Temporal lobe (tissue), 4 donors: ENCODE measurements at places on chromosomes 7 and 10. TPM values are rescaled to one million over a fixed set of nuclear protein-coding genes. Genes with fewer than 3 reads are reported as not detected.

ZNF394 gene
- 19.4 TPM for total RNA-seq

CYP2E1 gene
- 6.6 TPM for total RNA-seq

OR2A12 gene
- not detected for total RNA-seq

ZNF853 gene
- 19.2 TPM for total RNA-seq

CDK1 gene
- 14.3 TPM for total RNA-seq

KAZALD1 gene
- total RNA-seq: 0.25 TPM

CTNNA3 gene
- total RNA-seq: 1.5 TPM

BMPER gene
- 3.4 TPM for total RNA-seq

HSPA12A gene
- 38.8 TPM for total RNA-seq

USP6NL gene
- 29.7 TPM for total RNA-seq

ARL3 gene
- total RNA-seq: 32.5 TPM
